Left lobe of liver (tissue), 2 donors: ENCODE measurements at places on chromosomes 7 and 10.
A peak's percentile ranks its signal among the peaks of the same experiment; 100 is the strongest.

GRCh38 chr7:155286686-155287085, 11.0 kb upstream of the INSIG1 start:
- no peak for DNase-seq

DNA sequence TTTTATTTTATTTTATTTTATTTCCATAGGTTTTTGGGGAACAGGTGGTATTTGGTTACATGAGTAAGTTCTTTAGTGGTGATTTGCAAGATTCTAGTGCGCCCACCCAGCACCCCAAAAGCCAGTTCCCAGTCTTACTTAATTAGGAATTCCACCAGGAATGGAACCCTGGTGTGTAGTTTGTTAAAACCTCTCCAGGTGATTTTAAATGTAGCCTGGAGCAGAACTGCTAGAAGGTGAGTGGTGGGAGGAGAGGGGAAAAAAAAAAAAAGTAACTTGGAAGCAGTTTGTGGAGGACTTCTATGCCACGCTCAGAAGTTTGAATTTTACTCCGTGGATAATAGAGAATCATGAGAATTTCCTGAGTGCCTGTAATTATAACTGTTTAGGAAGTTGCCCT, 5.5 kb upstream of the TEX47 start:
- DNase-seq: no peak

GRCh38 chr10:110793128-110793812, 78.5 kb upstream of the PDCD4 start:
- peak; percentile 55 for DNase-seq

DNA sequence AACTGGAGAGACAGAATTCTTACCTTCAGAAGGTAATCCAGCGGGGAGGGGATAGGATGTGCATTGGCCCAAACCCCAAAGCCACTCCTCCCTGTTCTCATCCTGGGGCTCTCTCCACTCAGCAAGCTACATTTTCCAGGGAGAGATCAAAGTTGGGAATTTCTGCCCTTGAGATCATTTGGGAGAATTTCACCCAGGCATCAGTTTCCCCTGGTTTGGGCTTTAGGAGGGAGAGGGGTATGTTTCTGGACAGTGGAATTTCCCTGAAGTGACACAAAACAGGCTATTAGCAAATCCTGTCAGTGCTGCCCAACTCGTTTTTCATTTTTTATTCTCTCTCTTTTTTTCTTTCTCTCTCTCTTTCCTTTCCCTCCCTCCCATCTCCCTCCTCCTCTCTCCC, 35.7 kb downstream of the CYP17A1 start:
- DNase-seq: no peak

- DNase-seq: no peak
Measured at GRCh38 chr7:127885843-127886242, 145.4 kb downstream of the LRRC4 start.

DNA sequence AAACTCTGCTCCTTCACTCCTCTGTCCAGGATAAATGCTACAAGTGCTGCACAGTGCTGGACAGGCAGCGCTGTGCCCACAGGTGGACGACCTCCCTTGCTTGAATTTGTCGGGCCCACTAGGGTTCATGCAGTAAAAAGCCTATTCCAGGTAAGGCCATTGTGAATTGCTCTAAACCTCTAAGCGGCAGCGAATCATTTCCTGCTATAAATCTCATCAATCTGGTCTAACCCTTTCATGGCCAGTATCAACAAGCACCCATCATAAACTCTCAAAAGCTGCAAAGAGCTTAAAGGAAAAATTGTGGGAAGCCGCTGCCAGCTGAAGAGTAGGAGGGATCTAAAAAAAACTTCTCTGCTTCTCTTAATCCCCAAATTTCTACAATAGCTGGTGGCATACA, 134.2 kb downstream of the SLC25A13 start:
- no peak for DNase-seq

DNA sequence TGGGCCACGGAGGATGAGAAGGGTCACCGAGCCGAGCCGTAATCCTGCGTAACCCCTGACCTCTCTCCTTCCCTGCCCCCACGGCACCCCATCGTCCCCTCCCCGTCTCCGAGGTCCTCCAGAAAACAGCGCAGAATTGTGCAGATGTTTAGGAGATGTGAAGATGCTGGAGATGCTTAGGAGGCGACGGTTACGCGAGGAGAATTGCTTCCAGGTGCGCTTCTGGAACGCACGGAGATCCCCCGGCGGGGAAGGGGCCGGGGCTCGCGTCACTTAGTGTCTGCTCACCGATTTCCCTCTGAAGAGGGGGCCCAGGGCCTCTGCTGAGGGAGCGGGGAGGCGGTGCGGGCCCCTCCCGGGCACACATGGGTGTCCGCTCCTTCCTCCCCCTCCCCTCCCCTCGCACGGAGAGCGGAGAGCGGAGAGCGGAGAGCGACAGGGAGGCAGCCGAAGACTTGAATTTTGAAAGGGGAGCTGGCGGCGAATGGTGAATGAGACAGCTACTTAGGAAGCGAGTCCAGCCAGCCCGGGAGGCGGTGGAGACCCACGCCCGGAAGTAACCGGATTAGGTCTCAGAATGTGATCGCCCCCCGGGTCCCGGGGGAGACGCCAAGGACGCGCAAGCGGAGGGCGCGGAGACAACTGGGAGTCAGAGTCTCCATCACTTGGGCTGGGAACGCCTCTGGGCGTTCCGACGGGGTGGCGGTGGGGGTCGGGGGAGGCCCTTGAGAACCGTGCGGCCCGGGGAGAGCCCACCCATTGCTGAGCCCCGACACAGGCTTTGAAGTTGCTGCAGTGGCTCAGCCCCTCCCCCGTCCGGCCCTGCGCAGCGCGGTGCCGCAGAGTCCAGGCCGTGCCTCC, 8.7 kb upstream of the EN2 start:
- no peak for DNase-seq

DNA sequence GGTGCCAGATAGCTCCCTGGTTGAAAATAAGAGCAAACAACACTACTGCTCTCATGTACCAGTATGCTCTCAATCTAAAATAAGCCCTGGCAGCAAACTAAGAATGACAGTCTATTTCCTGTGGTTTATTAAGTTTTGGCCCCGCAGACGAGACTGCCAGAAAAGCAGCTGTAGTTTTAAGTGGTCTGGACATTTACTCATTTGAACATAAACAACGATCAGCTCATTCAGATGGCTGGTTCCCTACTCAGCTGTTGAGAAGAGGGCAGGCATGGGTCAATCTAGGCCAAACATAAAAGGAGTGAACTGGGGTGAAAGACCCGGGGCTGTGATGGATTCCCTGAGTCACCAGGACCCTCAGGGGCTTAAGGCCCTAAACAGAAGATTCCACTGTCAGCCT, 4.5 kb downstream of the TRIL start:
- DNase-seq: no peak

GRCh38 chr7:100968031-100968430, 1.3 kb upstream of the MUC12 start:
- DNase-seq: no peak

DNA sequence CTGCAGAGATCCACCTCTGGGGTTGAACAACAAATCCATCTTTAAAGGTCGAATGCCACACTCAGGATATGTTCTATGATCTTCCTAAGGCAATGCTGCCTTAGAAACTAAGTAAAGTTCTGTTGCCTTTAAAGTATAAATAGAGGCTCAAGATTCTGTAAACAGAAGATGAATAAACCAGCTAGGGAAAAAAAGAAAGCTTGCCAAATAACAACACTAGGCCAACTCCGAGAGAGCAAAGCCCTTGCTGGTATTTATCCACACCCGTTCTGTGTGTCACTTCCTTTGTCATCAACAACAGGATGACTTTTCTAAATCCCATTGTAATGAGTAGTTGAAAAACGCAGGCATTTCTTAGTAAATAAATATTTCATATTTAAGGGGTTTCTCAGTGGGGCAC, 330.0 kb upstream of the GLI3 start:
- no peak for DNase-seq

- DNase-seq: no peak
Measured at GRCh38 chr7:10707519-10707918, 266.2 kb upstream of the PHF14 start.

DNA sequence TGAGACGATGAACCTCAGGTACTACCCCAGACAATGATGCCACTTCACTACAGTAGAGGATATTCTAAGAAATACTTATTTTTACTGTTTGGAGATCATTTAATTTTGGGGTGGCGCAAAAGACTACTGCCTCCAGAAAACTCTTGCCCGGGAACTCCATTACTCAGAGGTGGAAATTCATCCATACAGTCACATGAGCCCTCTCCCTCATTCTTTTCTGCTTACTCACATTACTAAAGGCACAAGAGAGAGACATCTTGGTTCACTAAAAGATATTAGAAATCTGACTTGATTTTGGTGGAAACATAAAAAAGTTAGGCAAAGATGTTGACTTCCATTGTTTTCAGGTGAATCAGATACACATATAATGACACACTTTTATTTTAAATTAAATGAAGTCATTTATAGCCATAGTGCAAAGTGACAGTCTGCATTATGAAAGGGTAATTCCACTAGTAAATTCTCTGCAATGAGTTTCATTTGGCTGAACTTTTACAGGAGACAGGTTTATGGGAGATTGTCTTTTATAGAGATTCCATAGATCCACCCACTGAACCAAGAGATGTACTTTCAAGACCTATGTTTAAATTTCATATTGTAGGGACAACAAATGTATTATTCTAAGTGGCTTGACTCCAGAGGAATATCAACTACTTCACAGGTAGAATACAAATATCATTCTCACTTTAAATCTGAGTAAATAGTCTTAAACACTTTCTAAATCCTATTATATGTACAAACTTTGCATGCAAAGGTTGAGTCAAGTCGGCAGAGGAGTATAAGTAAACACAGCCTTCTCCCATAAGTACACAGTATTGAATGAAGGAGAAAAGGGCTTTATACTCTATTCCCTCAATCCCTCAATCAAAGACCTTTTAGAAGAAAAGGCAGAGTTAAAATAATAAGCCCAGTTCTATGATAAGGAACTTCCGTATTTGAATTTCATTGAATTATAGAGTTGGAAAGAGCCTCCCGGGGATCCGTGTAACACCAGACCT, 18.8 kb downstream of the NEBL start:
- DNase-seq: no peak
